ENCODE measurements at places on chromosomes 2 and 18. TPM values are rescaled to one million over a fixed set of nuclear protein-coding genes. Genes with fewer than 3 reads are reported as not detected.
A peak's percentile ranks its signal among the peaks of the same experiment; 100 is the strongest.

DNA sequence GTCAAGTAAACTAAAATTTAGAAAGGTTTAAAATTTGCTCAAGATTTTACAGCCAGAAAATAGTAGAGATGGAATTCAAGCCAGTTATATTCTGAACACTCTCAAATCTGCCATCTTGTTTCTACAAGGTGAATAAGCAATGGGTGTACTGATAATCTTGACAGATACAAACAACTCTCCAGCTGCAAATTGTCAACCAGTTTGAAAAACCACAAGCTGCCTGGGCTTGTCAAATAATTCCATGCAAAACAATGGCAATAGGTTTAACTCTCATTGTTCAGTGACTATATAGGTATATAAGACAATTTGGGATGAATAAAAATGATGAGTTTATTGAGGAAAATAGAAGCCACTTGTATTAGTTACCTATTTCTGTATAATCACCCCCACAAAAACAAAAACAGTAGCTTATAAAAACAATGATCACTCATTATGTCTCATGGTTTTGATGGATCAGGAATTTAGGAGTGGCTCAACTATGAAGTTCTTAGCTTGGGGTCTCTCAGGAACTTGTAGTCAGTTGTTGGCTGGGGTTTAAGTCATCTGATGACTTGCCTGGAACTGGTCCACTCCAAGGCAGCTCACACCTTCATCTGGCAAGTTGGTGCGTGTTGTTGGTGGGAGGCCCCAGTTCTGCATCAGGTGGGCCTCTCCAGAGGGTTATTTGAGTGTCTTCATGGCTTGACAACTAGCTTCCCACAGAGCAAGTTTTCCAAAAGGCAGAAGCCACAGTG is 12.6 kb upstream of the EVA1A start:
- H3K4me1 ChIP-seq, result peaks cover 16% of the 10 kb centered on the region
- no peaks in the 10 kb centered on the region for H3K27me3 ChIP-seq
- no peaks in the 10 kb centered on the region for H3K36me3 ChIP-seq
- no peak for DNase-seq
- H3K27ac ChIP-seq, result no peak overlapping the region

Gene COL4A3
- under 0.01 TPM for total RNA-seq

GRCh38 chr18:78672862-78673446 is 306.7 kb upstream of the SALL3 start:
- DNase-seq, result no peak
- H3K4me1 ChIP-seq, result no peaks in the 10 kb centered on the region
- H3K4me3 ChIP-seq, result no peak overlapping the region
- H3K27me3 ChIP-seq, result peaks cover 12% of the 10 kb centered on the region
- no peak overlapping the region for H3K27ac ChIP-seq
- no peaks in the 10 kb centered on the region for H3K36me3 ChIP-seq

Gene FSIP2
- 2.6 TPM for total RNA-seq

DNA sequence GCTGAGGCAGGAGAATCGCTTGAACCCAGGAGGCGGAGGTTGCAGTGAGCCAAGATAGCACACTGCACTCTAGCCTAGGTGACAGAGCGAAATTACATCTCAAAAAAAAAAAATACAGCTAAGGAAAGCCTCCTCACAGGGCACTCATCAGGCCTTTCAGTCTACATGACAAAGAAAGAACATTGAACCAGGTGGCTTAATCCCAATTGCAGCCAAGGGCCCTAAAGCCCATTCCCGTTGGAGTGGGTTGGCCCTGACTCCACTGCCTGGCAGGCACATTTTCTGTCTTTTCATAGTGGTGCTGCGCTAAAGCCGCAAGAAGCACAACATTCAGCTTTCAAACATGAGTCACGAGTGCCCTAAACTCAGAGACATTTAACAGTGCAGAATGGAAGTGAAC is 372.5 kb downstream of the RNF144A start:
- H3K27me3 ChIP-seq, result no peaks in the 10 kb centered on the region
- no peaks in the 10 kb centered on the region for H3K36me3 ChIP-seq
- H3K27ac ChIP-seq, result no peak overlapping the region
- no peak overlapping the region for H3K4me3 ChIP-seq
- H3K4me1 ChIP-seq, result no peaks in the 10 kb centered on the region

DNA sequence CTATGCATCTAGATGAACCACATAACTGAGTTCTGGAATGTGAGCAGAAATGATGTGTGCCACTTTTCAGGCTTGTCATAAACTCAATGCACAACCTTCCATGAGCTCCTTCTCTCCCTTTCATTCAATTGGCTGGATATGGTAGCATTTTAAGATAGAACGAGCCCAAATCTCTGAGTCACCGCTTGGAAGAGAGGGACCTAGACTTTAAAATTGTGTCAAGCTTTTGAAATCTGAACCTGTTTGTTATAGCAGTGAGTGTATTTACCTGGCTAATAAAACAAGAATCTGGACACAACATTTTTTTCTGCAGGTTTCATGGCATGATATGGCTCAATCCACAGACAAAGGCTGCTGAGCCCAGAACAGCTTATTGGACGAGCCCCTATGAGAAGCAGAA is 297.8 kb upstream of the SPRED2 start:
- H3K27me3 ChIP-seq, result no peaks in the 10 kb centered on the region
- no peak overlapping the region for H3K27ac ChIP-seq
- no peaks in the 10 kb centered on the region for H3K36me3 ChIP-seq
- no peak overlapping the region for H3K4me3 ChIP-seq
- no peaks in the 10 kb centered on the region for H3K4me1 ChIP-seq

Gene ASXL3
- 8.2 TPM for total RNA-seq

Gene MARS2
- total RNA-seq, result 2.4 TPM

DNA sequence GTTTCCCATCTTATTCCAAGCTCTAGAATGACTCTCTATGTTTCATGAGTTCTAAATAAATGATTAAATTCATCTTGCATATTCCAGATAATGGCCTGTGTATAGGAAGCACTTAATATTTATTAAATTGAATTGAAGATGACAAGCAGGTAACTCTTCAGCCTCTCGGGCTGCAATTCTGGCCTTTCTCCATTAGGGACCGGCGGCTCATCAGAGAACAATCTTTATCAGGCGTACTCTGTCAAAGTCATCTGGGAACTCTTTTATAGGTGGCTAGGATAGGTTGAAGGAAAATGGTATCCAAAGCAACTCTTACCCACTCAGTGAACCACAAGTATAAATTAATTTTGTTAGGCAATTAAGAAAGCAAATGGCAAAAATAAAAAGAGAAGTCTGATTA is 308.5 kb downstream of the NOL4 start:
- H3K4me1 ChIP-seq, result no peaks in the 10 kb centered on the region
- no peaks in the 10 kb centered on the region for H3K36me3 ChIP-seq
- no peak for DNase-seq

DNA sequence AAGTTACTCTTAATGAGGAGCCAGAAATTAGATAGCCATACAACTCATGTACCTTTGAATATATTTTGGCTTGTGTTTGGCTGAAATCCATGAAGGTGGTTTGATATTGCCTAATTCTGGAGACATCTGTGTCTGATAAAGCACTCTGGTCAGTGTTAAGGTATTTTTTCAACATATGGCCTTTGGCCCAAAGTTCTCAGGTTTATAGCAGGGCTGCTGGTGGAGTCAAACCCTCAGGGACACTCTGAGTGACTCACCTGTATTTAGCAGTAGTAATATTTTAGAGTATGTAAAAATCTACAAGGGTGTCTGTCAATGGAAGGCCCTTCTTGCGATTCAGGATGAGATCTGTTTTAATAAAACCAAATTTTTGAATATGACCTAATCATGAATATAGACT is 666.5 kb downstream of the SLC4A3 start:
- H3K4me1 ChIP-seq, result peaks cover 6% of the 10 kb centered on the region
- no peak overlapping the region for H3K4me3 ChIP-seq
- no peak for DNase-seq
- H3K27me3 ChIP-seq, result no peaks in the 10 kb centered on the region
- H3K27ac ChIP-seq, result no peak overlapping the region

DNA sequence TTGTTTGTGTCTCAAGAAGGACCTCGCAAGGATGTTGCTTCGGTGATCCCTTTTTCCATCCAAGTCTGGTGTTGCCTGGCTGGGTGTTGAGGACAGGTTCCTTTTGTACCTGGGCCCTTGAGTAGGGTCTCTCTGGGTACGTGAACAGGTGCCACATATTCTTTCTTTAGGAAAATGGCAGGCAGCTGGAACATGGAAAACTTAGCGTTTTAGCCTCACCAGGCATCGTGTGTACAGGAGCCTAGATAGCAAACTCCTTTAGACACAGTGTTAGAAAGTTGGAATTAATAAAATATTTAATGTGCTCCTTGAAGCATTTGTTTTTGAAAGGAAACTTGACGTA is 54.3 kb upstream of the RBM44 start:
- no peak overlapping the region for H3K27ac ChIP-seq
- DNase-seq, result no peak
- peaks cover 9% of the 10 kb centered on the region for H3K4me1 ChIP-seq
- H3K27me3 ChIP-seq, result no peaks in the 10 kb centered on the region

DNA sequence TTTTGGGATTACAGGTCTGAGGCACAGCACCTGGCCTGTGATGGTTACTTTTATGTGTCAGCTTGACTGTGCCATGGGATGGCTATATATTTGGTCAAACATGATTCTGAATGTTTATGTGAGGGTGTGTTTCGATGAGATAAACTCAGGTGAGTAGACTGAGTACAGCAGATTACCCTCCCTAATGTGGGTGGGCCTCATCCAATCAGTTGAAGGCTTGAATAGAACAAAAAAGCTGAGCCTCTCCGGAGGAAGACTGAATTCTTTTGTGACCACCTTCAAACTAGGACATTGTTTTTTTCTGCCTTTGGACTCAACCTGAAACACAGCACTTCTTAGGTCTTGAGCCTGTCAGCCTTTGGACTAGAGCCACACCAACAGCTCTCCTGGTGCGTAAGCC is 49.4 kb upstream of the FIGN start:
- no peaks in the 10 kb centered on the region for H3K27me3 ChIP-seq
- no peak overlapping the region for H3K27ac ChIP-seq
- no peaks in the 10 kb centered on the region for H3K36me3 ChIP-seq
- H3K4me3 ChIP-seq, result no peak overlapping the region
- H3K4me1 ChIP-seq, result no peaks in the 10 kb centered on the region

DNA sequence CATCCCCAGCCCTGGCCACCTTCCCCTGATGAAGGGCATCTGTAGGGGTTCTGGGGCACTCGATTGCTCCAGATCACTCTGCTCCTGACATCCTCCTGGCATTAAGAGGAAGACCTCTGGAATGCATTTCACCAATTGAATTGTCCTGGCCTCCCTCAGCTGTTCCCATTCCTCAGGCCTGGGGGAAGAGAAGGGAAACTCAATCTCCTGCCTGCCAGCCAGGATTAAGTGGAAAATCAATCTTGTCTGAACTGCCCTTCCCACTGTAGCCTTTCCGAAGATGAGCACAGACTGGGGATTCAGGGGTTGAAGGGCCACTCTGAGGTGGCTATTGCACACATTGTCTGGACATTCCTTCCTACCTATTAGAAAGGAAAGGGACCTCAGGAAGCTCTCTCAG is 99.8 kb downstream of the ALK start:
- H3K36me3 ChIP-seq, result no peaks in the 10 kb centered on the region
- H3K27me3 ChIP-seq, result no peaks in the 10 kb centered on the region
- H3K4me1 ChIP-seq, result peaks cover 13% of the 10 kb centered on the region
- DNase-seq, result peak; percentile 71

Gene CD8A
- 0.09 TPM for total RNA-seq

DNA sequence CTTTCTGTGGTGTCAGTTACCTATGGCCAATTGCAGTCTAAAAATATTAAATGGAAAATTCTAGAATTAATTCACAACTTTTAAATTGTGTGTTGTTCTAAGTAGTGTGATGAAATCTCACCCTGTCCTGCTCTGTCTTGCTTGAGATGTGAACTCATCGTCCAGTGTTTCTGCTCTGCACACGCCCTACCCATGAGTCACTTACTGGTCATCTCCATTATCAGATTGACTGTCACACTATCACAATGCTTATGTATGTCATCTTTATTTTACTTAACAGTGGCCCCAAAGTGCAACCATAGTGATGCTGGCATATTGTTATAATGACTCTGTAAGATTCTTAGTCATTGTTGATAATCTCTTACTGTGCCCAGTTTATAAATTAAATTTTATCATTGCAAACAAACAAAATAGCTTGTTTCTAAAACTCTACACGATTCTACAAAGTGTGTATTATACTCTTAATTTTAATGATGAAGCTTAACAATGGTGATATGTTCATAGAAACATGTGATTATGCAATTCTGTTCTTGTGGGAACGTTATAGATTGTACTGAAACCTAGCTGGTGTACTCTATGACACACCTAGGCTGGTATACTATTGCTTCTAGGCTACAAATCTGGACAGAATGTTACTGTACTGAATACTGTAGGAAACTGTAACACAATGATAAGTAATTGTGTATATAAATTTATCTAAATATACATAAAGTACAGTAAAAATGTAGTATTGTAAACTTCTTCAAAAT is 1086.8 kb upstream of the PIK3C3 start:
- H3K36me3 ChIP-seq, result no peaks in the 10 kb centered on the region
- H3K4me3 ChIP-seq, result no peak overlapping the region
- DNase-seq, result no peak
- no peaks in the 10 kb centered on the region for H3K27me3 ChIP-seq

DNA sequence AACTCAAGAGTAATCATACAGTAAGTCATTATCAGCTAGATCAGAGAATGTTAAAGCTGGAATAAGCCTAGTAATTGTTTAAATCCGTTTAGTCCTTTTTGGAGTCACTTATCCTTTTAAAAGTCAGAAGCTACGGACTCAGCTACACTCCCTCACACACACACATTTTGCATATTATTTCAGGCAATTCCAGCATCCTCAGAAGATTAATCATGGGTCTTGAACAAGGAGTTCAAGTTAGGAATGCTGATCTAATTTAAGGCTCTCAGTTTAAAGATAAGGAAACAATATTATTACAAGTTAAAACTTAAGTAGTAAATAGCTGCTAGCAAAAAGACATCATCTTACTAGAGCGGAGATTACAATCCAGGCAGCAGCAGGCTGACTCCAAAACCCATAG is 74.3 kb downstream of the GTF3C3 start:
- H3K36me3 ChIP-seq, result no peaks in the 10 kb centered on the region
- H3K4me1 ChIP-seq, result no peaks in the 10 kb centered on the region
- H3K27ac ChIP-seq, result no peak overlapping the region
- no peak overlapping the region for H3K4me3 ChIP-seq
- no peaks in the 10 kb centered on the region for H3K27me3 ChIP-seq
- DNase-seq, result no peak

DNA sequence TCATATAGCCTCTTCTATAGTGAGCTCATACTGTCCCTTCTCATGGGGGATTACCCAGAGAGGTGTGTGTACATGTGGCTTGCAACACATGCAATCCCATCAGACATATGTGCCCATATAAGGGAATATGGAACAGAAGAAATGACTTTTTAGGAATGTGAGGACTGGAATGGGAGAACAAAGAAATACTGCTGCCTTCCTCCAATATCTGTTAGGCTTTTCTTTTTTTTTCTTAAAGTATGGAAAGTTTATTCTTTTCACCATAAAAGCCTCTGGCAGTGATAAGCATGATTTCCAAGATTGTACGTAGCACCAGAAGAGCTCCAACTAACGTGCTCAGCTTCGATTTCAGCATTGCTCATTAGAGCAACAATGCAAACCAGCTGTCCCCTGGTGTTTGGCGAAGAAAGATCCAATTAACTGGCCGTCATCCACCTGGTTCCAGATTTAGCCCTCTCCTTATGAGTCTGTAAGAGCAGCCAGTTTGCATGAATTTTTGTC is 113.6 kb downstream of the ADCYAP1 start:
- DNase-seq, result peak; percentile 93
- H3K36me3 ChIP-seq, result no peaks in the 10 kb centered on the region
- H3K4me1 ChIP-seq, result peaks cover 20% of the 10 kb centered on the region
- no peak overlapping the region for H3K4me3 ChIP-seq
- no peaks in the 10 kb centered on the region for H3K27me3 ChIP-seq
- peak overlapping the region; percentile 36 for H3K27ac ChIP-seq

- H3K4me1 ChIP-seq, result no peaks in the 10 kb centered on the region
- H3K4me3 ChIP-seq, result no peak overlapping the region
- H3K27me3 ChIP-seq, result no peaks in the 10 kb centered on the region
- no peak for DNase-seq
- no peak overlapping the region for H3K27ac ChIP-seq
- H3K36me3 ChIP-seq, result no peaks in the 10 kb centered on the region
These were observed 46.6 kb upstream of the AMMECR1L start for GRCh38 chr2:127932199-127932876.
